ENCODE measurements at places on chromosomes 7 and 10. TPM values are rescaled to one million over a fixed set of nuclear protein-coding genes. Genes with fewer than 3 reads are reported as not detected.

The SRRM3 gene
- total RNA-seq: 0.26 TPM

The ESYT2 gene
- total RNA-seq: 139 TPM

The AKR1C4 gene
- not detected for total RNA-seq

The CHST15 gene
- total RNA-seq: 1.7 TPM

The UBN2 gene
- total RNA-seq: 6.9 TPM

The GPR146 gene
- 16.4 TPM for total RNA-seq

The STEAP4 gene
- total RNA-seq: 5.9 TPM

The PTF1A gene
- not detected for total RNA-seq

The MSMB gene
- total RNA-seq: not detected

The PPP1R3A gene
- total RNA-seq: not detected

The CADPS2 gene
- 18.3 TPM for total RNA-seq

The DENND2A gene
- 4.8 TPM for total RNA-seq

The ARHGEF35 gene
- 1.3 TPM for total RNA-seq

The TBATA gene
- total RNA-seq: not detected

The C7orf33 gene
- not detected for total RNA-seq

The ACBD7 gene
- 0.83 TPM for total RNA-seq

The RAMP3 gene
- total RNA-seq: not detected

The NEBL gene
- not detected for total RNA-seq

The PLXDC2 gene
- total RNA-seq: 12.7 TPM

The DGKI gene
- 12.7 TPM for total RNA-seq

The SPDYE1 gene
- total RNA-seq: not detected

The AOC1 gene
- not detected for total RNA-seq

The SLC39A12 gene
- total RNA-seq: not detected

The GIMAP1 gene
- 0.03 TPM for total RNA-seq

The GDF2 gene
- not detected for total RNA-seq

The GSTO2 gene
- 4.6 TPM for total RNA-seq

The EPDR1 gene
- 43.8 TPM for total RNA-seq

The POLR2J3 gene
- total RNA-seq: 34.6 TPM

The RELN gene
- 200 TPM for total RNA-seq

The GPC2 gene
- total RNA-seq: 1.0 TPM

The BTBD16 gene
- not detected for total RNA-seq

The TBRG4 gene
- total RNA-seq: 70.1 TPM

The BAMBI gene
- 12.2 TPM for total RNA-seq

The CSGALNACT2 gene
- 34.5 TPM for total RNA-seq

The NXPH1 gene
- not detected for total RNA-seq

The MDH2 gene
- total RNA-seq: 50.8 TPM

The EBLN1 gene
- not detected for total RNA-seq

The DLX6 gene
- total RNA-seq: 0.23 TPM

The NKX1-2 gene
- not detected for total RNA-seq

The LDB3 gene
- 0.96 TPM for total RNA-seq

The PRKCQ gene
- total RNA-seq: not detected

The BZW2 gene
- 43.5 TPM for total RNA-seq

The CYP3A7 gene
- total RNA-seq: not detected

The TFPI2 gene
- 59.6 TPM for total RNA-seq

The NAT16 gene
- not detected for total RNA-seq

The PRRT4 gene
- 0.13 TPM for total RNA-seq

The FAM241B gene
- total RNA-seq: 0.39 TPM

The LARP4B gene
- 29.3 TPM for total RNA-seq

The MYOZ1 gene
- 0.20 TPM for total RNA-seq

The PON1 gene
- total RNA-seq: not detected

The VIM gene
- 8,367 TPM for total RNA-seq

The WEE2 gene
- total RNA-seq: not detected

Measured in smooth muscle cell of the pulmonary artery (primary cell).